Stimulated activated CD4-positive, alpha-beta T cell treated with anti-CD3 and anti-CD28 coated beads, Interleukin-12 subunit alpha, Interleukin-12 subunit beta, amount 100 ng/mL, for 24 hours (primary cell): ENCODE measurements at places on chromosomes 2 and 18.

DNA sequence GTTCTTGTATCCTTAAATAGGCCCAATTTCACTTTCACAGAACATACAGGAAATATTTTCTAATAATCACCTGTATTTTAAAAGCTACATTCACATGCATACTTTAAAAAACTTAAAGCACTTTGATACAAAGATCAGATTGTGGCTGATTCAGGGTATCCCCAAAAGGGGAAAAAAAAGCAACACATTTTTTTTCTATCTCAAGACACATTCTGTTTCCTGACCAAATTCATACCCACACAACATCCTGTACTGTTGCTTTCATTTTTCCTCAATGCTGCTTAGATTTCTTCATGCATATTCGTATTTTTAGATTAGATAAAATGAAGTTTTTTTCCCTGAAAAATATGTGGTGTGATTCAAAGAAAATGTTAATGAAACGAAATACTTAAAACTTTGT is 122.5 kb downstream of the TMEFF2 start:
- no peak for DNase-seq

DNA sequence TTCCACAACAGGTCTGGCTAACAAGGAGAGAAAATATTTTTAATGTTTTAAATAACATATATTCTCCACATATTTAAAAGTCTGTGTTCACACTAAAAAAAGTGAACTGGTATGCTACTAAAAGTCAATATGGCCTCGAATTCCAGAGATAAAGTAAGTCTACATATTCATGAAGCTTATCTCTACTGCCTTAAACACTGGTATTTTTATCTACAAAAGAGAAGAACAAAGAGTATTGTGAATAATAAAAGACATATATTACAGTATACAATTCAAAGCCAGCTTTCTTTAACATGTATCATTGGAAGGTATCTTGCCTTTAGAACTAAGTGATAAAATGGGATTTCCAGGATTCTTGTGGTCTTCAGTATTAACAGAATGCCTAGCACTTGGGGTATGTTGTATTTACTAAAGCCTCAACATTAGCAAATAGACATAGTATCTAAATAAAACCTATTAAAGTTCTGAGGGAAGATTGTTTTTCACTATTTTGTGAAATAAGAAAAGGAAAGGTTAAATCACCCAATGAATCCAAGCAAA is 302.8 kb upstream of the CCDC68 start:
- DNase-seq = no peak

- no peak for DNase-seq
These were observed 273.0 kb downstream of the PDE11A start for GRCh38 chr2:177799531-177799930.

DNA sequence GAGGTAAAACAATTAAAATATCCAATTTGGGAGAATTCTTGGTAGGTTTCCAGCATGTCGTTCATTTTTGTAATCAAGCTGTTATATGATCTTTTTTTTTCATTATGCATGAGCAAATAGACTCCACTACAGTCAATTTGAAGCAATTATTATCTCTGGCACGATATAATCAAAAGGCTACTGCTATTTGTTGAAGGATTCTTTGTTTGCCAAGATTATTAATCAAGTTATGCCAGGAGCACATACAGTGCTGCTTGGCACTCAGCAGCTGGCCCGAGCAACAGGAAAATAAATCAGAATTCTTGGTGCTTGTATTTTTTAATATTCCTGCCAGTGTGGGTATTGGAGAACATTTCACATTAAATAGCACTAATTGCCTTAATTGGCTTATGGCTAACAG is 279.5 kb downstream of the RND3 start:
- no peak for DNase-seq

DNA sequence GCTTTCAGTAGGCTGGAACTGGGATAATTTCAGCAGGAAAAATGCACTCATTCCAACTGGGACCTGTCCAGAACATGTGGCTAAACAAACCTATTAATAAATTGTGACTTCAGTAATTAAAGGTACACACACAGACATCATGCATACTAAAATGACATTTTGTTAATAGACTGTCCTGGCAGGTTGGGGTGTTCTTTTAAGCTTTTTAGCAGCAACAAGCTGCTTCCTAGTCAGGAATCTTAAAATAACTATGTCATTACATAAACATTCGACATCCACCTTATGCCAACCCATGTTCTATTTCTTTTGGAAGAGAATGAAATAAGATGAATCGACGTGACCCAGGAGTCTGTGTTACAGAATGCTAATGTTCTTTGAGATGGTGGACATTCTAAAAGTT is 435.7 kb downstream of the TXNL1 start:
- DNase-seq = no peak

- DNase-seq = no peak
These were observed 54.7 kb downstream of the EMILIN2 start for GRCh38 chr18:2901423-2901985.

- no peak for DNase-seq
These were observed 85.7 kb upstream of the RBBP8 start for GRCh38 chr18:22847392-22847791.

DNA sequence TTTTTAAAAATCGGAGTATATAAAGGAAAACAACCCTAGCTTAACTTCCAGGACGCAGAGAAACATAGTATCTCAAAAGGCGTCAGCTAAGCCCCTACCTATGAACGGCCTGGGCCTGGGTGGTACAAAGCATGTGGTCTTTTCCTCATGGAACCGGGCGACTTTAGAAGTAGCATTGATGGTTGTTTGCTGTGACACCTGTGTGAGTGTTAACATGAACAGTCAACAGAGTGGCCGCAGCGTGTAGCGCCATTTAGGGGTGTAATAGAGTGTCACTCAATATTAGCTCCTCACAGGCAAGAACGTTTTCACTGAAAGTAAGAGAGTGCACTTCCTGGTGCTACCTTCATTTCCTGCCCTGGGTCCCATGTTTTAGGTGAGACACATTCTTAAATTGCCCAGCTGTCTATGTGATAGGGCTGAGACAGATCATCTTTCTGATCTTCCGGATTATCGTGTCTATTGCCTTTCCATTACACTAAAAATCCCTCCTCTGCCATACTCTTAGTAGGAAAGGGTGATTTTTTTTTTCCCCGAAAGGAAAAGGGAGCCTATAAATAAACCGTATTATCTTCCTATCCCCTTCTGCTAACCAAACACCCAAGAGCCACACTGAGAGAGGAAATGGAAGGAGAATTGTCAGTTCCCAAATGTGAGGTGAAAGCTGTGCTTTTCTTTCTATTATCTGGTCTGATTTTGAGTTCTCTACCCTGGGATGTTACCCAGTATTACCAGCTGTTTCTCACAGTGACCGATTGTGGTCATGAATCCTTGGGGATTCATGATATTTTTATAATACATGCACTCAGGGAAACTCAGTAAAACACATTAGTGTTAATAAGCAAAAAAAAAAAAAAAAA is 1.3 kb downstream of the GORASP2 start:
- DNase-seq = peak; percentile 6

DNA sequence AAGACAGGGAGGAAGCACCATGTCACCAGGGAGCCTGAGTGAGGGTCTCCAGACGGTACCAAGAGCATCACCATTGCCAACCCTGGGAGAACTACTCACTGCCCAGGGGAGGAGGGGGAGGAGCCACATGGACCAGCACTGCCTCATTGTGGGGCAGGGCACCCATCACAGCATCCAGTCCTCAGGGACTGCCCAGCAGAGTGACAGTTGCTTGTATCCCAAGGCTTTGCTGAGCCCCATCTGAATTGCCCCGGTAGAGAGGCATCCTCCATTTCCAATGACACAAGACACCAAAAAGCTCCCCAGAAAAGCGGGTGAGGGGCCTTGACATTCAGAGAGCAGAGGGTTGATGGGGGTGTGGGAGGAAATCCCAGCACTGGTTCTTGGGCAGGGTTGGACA is 6.8 kb upstream of the CIB4 start:
- DNase-seq = no peak

- DNase-seq = no peak
These were observed 5.6 kb downstream of the TANK start for GRCh38 chr2:161165811-161166210.

DNA sequence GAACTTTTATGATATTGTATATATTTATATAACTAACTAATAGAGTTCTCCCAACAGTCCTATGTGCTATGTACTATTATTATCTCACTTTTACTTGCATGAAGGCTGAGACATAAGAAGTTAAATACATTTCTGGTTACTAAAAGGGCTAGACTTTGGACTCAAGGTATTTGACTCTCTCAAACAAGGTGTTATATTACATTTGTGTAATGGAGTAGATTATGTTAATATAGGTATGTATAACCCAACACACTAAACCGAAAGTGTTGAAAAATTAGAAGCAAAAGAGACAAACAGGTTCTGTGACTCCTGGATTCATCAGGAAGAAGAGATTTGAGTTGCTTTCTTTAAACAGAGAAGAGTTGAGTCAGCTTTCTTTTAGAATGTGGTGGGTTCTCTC is 733.6 kb upstream of the ZEB2 start:
- no peak for DNase-seq

DNA sequence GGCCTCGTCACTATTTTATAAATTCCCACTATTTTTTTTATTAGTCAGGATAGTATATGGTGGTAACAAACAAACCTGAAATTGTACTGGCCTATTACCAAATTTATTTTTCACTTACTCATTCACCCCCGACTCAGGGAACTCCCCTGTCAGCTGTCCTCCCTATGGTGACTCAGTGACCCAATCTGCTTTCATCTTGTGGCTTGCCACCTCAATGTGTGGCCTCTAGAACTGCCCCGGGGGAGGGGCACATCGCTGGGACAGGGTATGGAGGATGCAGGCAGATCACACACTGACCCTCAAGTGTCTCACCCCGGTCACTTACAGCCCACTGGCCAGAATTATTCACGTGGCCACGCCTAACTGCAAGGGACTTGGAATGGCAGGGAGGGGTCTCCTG is 71.6 kb downstream of the ACTR2 start:
- peak; percentile 17 for DNase-seq

DNA sequence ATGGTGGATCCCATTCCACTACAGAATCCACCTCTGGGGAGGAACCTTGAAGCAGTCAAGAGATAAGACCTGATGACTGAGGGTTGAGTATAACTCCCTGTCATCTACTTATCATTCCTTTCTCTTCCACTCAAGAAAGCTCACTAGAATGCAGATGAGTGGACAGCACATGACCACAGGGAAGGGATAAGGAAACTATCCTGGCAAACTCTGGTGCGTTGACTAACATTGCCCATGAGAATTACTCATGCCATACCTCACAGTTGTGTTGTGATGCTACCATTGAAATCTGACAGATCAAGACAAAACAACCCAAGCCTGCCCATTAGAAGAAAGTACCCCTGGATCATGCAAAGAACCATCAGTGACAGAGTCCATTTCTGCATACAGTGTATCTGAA is 26.5 kb downstream of the SLC16A14 start:
- DNase-seq = no peak

DNA sequence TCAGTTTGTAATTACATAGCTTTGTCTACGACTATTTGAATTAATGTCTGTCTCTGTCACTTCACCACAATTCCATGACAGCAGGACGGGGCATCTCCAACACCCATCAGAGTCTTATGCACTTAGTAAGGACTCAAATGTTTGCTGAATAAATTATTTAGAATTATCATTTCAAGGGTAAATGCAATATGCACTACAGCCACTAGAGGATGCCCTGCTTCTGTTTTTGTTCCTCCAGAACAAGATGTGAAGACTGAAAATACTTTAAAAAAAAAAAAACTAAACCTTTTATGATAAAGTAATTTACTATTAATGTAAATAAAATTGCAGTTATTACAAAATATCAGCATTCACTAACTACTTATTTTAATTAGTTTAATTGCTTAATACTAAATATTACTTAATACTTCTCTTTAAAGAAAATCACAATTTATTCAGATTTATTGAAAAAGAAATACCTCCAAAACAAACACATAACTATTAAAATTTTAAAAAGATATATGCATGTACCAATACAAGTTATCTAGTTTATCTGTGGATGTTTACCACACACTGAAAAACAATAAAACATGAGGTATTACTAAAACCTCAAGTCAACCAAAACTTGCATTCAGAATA is 3.2 kb downstream of the PIGN start:
- no peak for DNase-seq

- DNase-seq = no peak
These were observed 57.4 kb downstream of the LINC00305 start for GRCh38 chr18:64091526-64091925.

GRCh38 chr2:9199716-9200632 is 6.6 kb upstream of the ASAP2 start:
- no peak for DNase-seq

GRCh38 chr2:40403233-40403836 is 48.6 kb downstream of the SLC8A1 start:
- DNase-seq = no peak

- DNase-seq = no peak
These were observed 563.2 kb upstream of the NRP2 start for GRCh38 chr2:205119136-205119535.

GRCh38 chr2:71064110-71064611 is 4.3 kb upstream of the NAGK start:
- DNase-seq = no peak

DNA sequence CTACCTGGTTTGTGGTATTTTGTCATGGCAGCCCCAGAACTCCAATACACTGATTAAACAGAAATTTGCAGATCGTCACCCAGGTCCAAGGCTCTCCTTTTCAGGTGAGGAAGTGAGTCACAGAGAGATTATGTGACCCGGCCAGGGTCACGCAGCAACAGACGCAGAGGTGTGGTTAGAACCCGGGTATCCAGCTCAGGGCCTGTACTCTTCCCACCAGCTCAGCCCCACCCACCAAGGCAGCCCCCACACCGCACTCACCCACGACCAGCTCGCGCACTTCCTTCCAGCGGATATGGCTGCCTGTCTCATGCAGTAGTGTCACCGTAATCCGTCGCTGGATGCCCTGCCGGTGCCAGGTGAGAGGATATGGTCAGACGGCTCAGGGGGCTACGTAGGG is 48.1 kb downstream of the AQP12A start:
- DNase-seq = no peak

DNA sequence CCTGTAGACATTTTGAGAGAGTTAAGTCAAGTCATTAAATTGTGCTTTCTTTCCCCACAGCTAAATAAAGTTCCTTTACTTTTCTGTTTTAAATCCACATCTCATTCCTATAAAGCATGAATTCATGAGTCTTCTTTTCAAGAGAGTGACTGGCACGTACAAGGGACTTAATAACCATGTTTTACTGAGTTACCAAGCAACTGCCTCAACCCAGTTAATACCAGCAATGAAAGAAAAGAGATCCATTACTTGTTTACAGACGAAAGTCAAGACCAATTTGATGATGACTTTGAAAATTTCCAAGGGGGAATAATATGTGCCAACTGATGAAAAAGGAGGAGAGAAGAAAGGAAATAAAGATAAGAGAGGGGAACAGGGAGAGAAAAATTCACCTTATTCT is 1082.5 kb upstream of the GYPC start:
- DNase-seq = no peak
